ENCODE measurements at places on chromosomes 5 and 9.

DNA sequence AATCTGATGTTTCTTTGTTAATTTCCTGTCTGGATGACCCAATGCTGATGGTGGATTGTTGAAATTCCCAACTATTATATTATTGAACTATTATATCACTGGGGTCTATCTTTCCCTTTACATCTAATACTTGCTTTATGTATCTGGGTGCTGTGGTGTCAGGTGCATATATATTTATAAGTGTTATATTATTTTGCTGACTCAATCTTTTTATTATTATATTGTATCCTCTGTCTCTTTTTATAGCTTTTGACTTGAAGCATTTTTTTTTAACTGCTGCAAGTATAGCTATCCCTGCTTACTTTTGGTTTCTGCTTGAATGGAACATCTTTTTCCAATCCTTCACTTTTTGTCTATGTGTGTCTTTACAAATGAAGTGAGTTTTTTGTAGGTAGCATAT lies 255.9 kb downstream of the RAB3C start:
- DNase-seq, result no peak

- DNase-seq, result no peak
Observed at GRCh38 chr9:86464242-86464641, 110.0 kb upstream of the TUT7 start.

- no peak for DNase-seq
Observed at GRCh38 chr5:82004511-82004910, 32.7 kb downstream of the ATG10 start.

DNA sequence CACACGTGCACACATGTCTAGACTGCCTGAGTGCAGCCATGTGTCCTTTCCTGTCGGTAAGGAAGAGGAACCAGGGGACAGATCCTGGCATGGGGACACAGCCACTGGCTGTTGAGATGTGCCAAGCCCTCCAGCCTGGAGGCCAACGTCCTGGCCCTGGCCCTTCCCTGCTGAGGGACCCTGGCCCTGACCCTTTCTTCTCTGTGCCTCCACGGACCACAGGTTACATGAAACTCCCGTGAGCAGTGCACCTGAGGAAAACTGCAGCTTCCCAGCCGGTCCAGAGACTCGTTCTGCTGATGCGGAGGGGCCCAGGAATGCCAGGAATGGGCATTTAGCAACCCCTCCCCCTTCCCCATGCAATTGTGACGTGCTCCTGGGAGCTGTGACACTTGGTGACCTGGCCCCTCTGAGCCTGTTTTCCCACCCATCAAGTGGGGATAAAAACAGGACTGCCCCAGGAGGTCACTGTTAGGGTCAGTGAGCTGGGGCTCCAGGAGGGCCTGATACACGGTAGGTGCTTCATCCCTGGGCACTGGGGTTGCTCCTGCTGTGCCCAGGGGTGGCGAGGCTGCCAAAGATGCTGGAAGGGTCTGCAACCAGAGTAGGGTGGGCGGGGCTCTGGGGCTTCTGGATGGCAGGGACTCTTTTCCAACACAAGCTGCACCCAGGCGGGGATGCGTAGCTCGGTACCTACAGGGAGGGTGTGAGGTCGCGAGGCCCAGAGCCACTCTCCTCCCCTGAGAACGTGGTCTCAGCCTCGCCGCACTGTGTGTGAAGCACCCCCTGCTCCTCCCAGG lies 151.5 kb downstream of the C9orf50 start:
- DNase-seq, result peak; percentile 61

DNA sequence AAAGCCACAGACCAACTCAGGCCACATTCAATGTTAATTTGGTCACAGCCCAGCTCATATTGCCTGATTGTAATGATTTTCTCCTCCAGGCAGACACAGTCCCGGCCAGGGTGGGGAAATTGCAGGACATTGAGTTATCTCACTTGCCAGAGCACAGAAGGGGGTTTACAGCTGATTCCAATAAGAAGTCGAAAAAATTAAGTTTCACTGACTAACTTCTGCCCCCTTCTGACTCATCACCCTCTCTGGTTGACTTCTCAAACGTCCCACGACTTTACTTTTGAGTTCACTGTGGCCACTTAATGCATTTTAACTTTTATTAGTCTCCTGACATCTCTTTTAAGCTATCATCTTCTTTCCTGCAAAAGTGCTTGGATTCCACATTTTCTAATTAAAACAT lies 321.4 kb upstream of the WWC1 start:
- no peak for DNase-seq

DNA sequence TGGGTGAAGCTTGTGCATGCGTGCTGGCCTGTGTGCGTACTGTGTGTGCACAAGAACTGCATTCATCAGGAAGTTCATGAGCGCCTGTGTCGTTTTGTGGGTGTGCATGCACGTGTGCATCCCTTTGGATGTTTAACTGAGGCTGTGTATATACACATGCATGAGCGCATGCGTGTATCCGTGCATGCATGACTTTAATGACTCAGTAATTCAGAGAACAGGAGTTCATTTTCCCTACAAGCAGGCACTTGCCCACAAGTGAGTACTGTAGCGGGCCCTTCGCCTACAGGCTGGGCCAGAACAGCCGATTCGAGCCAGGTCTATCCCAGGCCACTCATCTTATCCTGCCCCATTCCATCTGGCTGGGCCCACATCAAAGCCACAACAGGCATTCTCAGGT lies 29.8 kb downstream of the CORO2A start:
- no peak for DNase-seq

- no peak for DNase-seq
Observed at GRCh38 chr9:82799286-82799685, 263.7 kb downstream of the RASEF start.

DNA sequence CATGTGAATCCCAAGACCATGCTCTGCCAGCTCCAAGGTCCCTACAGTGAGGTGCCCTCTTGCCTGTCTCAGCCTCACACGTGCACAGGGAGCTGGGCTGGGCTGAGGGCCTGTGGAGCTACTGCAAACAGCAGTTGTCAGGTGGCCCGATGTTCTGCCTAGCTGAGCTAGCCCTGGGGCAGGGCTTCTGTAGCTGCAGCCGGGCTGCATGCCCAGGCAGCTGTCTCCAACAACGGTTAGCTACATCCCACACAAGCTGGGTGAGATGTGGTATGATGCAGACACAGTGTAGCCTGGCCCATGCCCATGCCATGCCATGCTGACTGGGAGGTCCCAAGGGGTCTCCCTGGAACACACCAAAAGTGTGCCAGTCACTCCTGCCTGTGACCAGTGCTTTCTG lies 62.0 kb downstream of the MACROH2A1 start:
- DNase-seq, result no peak

DNA sequence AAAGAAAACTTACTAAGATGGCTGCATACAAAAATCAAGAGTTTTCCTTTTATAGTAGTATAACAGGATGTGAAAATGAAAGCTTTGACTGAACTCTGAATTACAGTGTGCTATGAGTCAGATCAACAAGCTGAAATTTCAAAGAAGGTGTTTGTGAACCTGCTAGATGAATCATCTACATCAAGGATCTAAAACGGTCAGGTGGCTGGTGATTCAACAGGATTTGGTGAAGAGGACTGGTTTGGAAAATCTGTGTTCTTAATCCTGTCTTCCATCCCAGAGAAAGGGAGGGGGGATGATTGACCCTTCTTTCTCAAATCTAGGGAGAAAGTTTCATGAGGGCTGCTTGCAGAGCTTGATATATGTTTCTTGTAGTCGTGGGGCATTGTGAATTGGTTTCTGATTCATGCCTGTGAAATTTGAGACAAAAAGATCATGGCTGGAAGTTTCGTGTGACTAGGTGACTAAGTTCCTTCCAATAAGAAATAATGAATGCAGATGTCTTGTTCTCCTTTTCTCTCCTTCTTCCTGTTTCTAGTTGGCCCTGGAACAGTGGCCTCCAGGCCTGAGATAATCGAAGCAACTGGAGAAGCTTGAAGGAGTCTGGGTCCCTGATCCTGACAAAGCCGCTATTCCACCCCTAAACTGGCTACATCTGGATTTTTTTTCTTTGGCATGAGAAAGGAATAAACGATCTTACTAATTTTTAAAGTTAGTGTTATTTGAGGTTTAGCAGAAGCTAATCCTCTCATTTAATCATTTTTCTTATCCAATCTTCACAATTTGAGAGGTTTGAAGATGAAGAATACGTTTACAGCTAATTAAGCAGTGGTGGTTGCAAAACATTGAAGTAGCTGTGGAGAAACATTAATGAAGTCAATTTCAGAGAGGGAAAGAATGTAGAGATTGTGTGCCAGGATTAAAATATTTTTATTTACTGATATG lies 67.2 kb downstream of the MRPS30 start:
- no peak for DNase-seq

GRCh38 chr9:2570615-2571479 lies 50.7 kb upstream of the VLDLR start:
- no peak for DNase-seq

- no peak for DNase-seq
Observed at GRCh38 chr5:41893074-41893851, 10.9 kb upstream of the RIMOC1 start.

DNA sequence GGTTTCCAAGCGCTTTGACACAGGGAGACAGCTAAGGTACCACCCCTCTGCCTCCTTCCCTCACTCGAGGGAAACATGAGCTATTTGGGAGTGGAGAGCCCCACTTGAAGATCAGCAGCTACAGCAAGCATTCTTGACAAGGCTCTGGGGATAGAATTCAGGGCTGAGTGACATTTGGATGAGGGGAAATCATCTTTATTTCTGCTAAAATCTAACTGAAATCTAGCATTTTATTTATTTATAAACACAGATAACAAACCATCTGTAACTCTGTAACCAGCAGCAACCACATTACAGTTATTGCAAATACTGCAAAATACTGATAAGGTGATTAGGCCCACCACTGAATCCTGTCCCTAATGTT lies 22.4 kb downstream of the RNF130 start:
- no peak for DNase-seq

All from neuronal stem cell (in vitro differentiated cells).